ENCODE measurements at places on chromosomes 16 and 17. TPM values are rescaled to one million over a fixed set of nuclear protein-coding genes. Genes with fewer than 3 reads are reported as not detected.

- H3K36me3 ChIP-seq = no peaks in the 10 kb centered on the region
- no peak for DNase-seq
- no peak overlapping the region for H3K4me3 ChIP-seq
- peaks cover 5% of the 10 kb centered on the region for H3K4me1 ChIP-seq
- H3K27me3 ChIP-seq = peaks cover 23% of the 10 kb centered on the region
- H3K27ac ChIP-seq = no peak overlapping the region
Measured at GRCh38 chr17:79752175-79752574, 21.4 kb downstream of the ENPP7 start.

- no peak overlapping the region for H3K27ac ChIP-seq
- DNase-seq = peak; percentile 68
- H3K4me3 ChIP-seq = no peak overlapping the region
- H3K4me1 ChIP-seq = peaks cover 6% of the 10 kb centered on the region
- no peaks in the 10 kb centered on the region for H3K27me3 ChIP-seq
- H3K36me3 ChIP-seq = peaks cover 20% of the 10 kb centered on the region
Measured at GRCh38 chr16:74871608-74872007, 97.0 kb upstream of the FA2H start.

DNA sequence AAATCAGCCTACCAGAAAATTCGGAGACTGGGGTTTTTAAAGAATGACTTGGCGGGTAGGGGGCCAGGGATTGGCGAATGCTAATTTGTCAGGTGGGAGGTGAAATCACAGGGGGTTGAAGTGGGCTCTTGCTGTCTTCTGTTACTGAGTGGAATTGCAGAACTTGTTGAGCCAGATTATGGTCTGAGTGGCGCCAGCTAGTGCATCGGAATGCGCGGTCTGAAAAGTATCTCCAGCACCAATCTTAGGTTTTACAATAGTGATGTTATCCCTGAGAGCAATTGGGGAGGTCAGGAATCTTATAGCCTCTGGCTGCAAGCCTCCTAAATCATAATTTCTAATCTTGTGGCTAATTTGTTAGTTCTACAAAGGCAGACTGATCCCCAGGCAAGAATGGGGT lies 762 bp upstream of the RBL2 start:
- no peak overlapping the region for H3K27ac ChIP-seq
- no peaks in the 10 kb centered on the region for H3K4me1 ChIP-seq
- H3K4me3 ChIP-seq = peak overlapping the region; percentile 94
- H3K36me3 ChIP-seq = no peaks in the 10 kb centered on the region
- H3K27me3 ChIP-seq = no peaks in the 10 kb centered on the region
- no peak for DNase-seq

DNA sequence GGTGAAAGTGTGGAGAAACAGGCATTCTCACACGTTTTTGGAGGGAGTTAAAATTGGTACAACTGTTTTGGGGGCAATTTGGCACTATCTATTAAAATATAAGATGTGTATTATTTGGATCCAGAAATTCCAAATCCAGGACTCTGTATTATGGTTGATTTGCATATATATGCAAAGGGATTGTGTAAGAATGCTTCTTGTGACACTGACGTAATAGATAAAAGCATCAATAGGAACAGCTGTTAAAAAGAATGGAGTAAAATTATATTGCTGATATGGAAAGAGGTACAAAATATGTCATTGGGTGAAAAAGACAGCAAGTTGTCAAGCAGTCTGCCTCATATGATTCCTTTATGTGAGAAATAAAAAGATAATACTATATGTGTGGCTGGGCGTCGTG lies 17.3 kb downstream of the FA2H start:
- DNase-seq = no peak
- H3K27ac ChIP-seq = no peak overlapping the region
- H3K27me3 ChIP-seq = no peaks in the 10 kb centered on the region
- H3K4me3 ChIP-seq = no peak overlapping the region
- H3K4me1 ChIP-seq = no peaks in the 10 kb centered on the region

GRCh38 chr17:36731811-36732210 lies 130.4 kb downstream of the MRM1 start:
- H3K27ac ChIP-seq = no peak overlapping the region
- H3K27me3 ChIP-seq = peaks cover 7% of the 10 kb centered on the region
- H3K4me3 ChIP-seq = no peak overlapping the region
- H3K4me1 ChIP-seq = peaks cover 9% of the 10 kb centered on the region

DNA sequence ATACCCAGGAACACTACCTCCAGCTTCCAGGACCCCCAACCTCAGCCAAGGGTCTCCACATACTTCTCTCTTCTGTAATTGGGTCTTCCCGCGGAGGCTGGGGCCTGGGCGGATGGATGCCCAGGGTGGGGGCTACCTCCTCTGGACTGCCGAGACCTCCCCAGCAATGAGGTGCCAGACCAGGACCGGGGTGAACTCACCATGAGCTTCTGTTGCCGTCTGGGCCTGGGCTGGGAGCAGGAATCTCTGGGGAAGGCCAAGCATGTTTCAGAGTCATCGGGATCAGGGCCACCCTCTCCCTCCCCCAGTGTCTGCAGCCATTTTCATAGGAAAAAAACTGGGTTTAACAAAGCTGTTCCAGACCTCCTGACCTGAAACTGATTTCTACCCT lies 10.3 kb upstream of the BAHCC1 start:
- peaks cover 44% of the 10 kb centered on the region for H3K27me3 ChIP-seq
- no peak for DNase-seq
- H3K4me3 ChIP-seq = no peak overlapping the region
- no peaks in the 10 kb centered on the region for H3K36me3 ChIP-seq
- no peak overlapping the region for H3K27ac ChIP-seq
- peaks cover 11% of the 10 kb centered on the region for H3K4me1 ChIP-seq

DNA sequence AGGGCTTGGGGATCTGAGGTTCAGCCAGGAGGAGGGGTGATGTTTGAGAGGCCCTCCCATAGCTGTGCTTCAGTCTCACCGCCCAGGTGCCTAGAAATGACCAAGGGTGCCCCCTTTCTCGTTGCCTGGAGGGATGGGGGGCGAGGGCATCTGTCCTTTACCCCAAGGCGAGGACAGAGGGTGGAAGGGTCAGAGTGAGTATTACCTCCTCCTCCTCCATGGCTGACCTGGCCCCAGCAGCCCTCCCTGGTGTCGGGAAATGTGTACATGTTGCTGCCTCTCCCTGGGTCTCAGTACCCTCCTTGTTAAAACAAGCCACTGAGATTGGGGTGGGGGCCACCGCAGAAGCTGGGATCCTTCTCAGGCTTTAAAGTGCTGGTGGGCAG lies 2.4 kb downstream of the NECAB2 start:
- no peak for DNase-seq
- H3K4me3 ChIP-seq = no peak overlapping the region
- no peak overlapping the region for H3K27ac ChIP-seq
- H3K27me3 ChIP-seq = peaks cover 13% of the 10 kb centered on the region

GRCh38 chr16:71920658-71921057 lies 25.3 kb downstream of the IST1 start:
- no peak overlapping the region for H3K4me3 ChIP-seq
- H3K27me3 ChIP-seq = no peaks in the 10 kb centered on the region
- no peak for DNase-seq
- peaks cover 67% of the 10 kb centered on the region for H3K36me3 ChIP-seq

GRCh38 chr17:72743037-72743467 lies 349.4 kb downstream of the SLC39A11 start:
- no peaks in the 10 kb centered on the region for H3K27me3 ChIP-seq
- peaks cover 12% of the 10 kb centered on the region for H3K4me1 ChIP-seq
- H3K36me3 ChIP-seq = no peaks in the 10 kb centered on the region

- peaks cover 2% of the 10 kb centered on the region for H3K4me1 ChIP-seq
- no peaks in the 10 kb centered on the region for H3K36me3 ChIP-seq
- H3K27me3 ChIP-seq = no peaks in the 10 kb centered on the region
- H3K27ac ChIP-seq = no peak overlapping the region
- no peak overlapping the region for H3K4me3 ChIP-seq
- peak; percentile 76 for DNase-seq
Measured at GRCh38 chr17:32111141-32111771, 31.0 kb upstream of the RHOT1 start.

GRCh38 chr17:39194985-39195524 lies 2.4 kb downstream of the CACNB1 start:
- no peaks in the 10 kb centered on the region for H3K27me3 ChIP-seq

DNA sequence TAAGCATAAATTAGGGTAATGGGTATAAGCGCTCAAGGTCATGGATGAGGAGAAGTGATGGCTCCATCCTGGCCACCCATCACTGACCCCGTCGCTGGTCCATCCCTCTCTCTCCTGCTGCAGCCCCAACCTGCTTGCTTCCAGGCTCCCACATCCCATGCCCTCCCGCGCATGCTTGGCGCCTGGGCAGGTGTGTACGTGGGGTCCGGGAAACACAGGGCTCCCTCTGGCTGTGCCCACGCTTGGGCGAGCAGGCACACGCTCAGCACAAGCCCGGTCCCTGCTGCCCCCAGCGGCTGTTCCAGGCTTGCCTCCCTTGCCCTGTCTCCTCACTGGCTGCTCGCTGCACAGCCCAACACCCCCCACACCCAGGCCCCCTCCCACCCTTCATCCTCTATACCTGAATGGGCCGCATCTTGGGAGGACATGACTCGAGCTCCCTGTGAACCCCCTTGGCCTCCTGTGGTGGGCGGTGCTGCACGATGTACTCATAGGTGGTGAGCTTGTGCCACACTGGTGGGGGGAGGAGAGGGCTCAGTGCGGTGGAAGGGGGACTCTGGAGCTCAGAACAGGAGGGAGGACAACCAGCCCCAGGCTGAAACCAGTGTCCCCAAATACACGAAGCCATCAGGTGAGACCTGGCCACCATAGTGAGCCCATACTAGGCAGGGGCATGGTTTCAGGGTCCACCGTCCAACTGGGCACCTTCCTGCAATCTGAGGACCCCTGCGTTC lies 4.7 kb upstream of the TPPP3 start:
- no peaks in the 10 kb centered on the region for H3K36me3 ChIP-seq
- H3K27ac ChIP-seq = no peak overlapping the region
- H3K4me3 ChIP-seq = no peak overlapping the region
- peaks cover 35% of the 10 kb centered on the region for H3K4me1 ChIP-seq
- H3K27me3 ChIP-seq = peaks cover 20% of the 10 kb centered on the region

GRCh38 chr17:67244431-67245072 lies 444 bp downstream of the HELZ start:
- DNase-seq = no peak
- H3K36me3 ChIP-seq = no peaks in the 10 kb centered on the region
- H3K27me3 ChIP-seq = no peaks in the 10 kb centered on the region
- H3K4me3 ChIP-seq = peak overlapping the region; percentile 85

GRCh38 chr17:46875849-46876352 lies 24.5 kb downstream of the WNT9B start:
- no peaks in the 10 kb centered on the region for H3K4me1 ChIP-seq
- DNase-seq = no peak
- no peaks in the 10 kb centered on the region for H3K27me3 ChIP-seq
- no peak overlapping the region for H3K27ac ChIP-seq

- DNase-seq = no peak
- no peaks in the 10 kb centered on the region for H3K36me3 ChIP-seq
- no peaks in the 10 kb centered on the region for H3K27me3 ChIP-seq
- H3K27ac ChIP-seq = no peak overlapping the region
- no peak overlapping the region for H3K4me3 ChIP-seq
- H3K4me1 ChIP-seq = peaks cover 7% of the 10 kb centered on the region
Measured at GRCh38 chr17:18148586-18148985, 35.0 kb upstream of the ALKBH5 start.

TEKT1 gene
- total RNA-seq = not detected

TMEM238L gene
- total RNA-seq = not detected

HCRT gene
- not detected for total RNA-seq

STX1B gene
- total RNA-seq = 20.2 TPM

SLC35G6 gene
- not detected for total RNA-seq

UBB gene
- 1,597 TPM for total RNA-seq

CRK gene
- 51.9 TPM for total RNA-seq

CDR2L gene
- total RNA-seq = 40.5 TPM

SOX15 gene
- total RNA-seq = 15.2 TPM

All from H1 (cell line).